ENCODE measurements at places on chromosomes 7 and 10. TPM values are rescaled to one million over a fixed set of nuclear protein-coding genes. Genes with fewer than 3 reads are reported as not detected.
A peak's percentile ranks its signal among the peaks of the same experiment; 100 is the strongest.

- no peak for DNase-seq
Observed at GRCh38 chr7:5870311-5870710, 10.3 kb upstream of the OCM start.

Gene SLC13A4
- not detected for total RNA-seq

GRCh38 chr7:79453266-79453557 lies 255 bp downstream of the MAGI2 start:
- DNase-seq, result no peak

DNA sequence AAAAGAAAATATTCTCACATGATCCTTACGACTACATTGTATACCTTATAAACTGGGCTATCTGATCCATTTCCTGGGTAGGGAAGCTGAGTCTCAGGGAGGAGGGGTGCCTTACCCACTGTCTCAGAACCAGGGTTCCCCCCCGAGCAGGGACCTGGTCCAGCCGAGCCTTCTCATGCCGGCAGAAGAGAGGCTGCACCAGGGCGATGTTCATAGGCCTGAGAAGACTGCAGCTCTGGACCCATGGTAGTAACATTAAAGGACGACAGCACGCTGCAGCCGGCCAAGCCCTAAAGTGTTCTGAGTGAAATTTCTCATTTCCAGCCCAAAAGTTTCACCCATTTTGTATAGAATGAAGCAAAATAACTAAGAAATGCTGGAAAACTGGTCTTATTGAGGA lies 163.0 kb upstream of the TNS3 start:
- DNase-seq, result no peak

DNA sequence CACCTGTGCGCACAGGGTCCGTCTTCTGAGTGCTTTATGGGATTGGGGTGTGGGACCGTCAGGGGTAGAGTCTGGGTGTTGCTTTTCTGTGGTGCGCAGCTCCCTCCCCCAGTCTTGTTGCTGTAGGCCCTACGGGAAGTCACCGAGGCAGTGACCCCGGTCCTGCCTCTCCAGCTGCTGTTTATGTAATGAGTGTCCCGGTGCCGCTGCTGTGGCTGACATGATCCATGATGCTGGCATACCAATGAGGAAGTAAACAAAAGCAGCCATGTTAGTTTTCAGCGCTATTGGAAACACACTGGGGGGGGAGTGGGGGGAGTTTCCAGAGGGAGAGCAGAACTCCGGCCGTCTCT lies 1.1 kb downstream of the TRIM8 start:
- DNase-seq, result peak; percentile 85

All from renal cortical epithelial cell (primary cell).